Iris pigment epithelial cell (primary cell): ENCODE measurements at places on chromosomes 2 and 18.

- DNase-seq = no peak
Measured at GRCh38 chr2:239816576-239817467, 208.3 kb downstream of the NDUFA10 start.

DNA sequence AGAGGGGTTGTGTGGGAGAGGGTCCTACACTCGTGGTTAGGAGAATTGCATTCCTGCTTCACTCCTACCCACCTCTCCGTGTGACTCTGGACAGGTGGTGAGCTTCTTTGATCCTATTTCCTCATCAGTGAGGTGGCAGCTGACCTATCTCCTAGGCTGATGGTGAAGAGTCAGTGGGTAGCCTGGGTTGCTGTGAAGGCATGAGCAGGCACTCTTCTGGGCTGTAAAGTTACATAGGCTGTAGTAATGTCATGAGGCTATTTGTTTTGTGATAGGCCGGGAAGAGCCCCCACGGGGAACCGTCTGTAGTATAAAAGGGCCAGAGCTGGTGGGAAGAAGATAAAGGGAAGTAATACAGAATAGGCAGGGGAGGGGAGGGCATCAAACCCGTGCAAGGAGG, 83.8 kb downstream of the TMEM247 start:
- no peak for DNase-seq

GRCh38 chr2:39511605-39512433, 74.7 kb upstream of the MAP4K3 start:
- no peak for DNase-seq

GRCh38 chr2:20027260-20027677, 14.8 kb upstream of the MATN3 start:
- no peak for DNase-seq

GRCh38 chr2:235026649-235027557, 75.1 kb downstream of the SH3BP4 start:
- DNase-seq = peak; percentile 44

GRCh38 chr2:187093771-187094412, 244.9 kb upstream of the ZSWIM2 start:
- DNase-seq = no peak
